Activated gamma-delta T cell treated with Interleukin-2 at 50 U/mL for 16 hours (primary cell): ENCODE measurements at places on chromosomes 11 and 22.

GRCh38 chr22:40609216-40609615 is 27.3 kb downstream of the MRTFA start:
- DNase-seq: no peak

DNA sequence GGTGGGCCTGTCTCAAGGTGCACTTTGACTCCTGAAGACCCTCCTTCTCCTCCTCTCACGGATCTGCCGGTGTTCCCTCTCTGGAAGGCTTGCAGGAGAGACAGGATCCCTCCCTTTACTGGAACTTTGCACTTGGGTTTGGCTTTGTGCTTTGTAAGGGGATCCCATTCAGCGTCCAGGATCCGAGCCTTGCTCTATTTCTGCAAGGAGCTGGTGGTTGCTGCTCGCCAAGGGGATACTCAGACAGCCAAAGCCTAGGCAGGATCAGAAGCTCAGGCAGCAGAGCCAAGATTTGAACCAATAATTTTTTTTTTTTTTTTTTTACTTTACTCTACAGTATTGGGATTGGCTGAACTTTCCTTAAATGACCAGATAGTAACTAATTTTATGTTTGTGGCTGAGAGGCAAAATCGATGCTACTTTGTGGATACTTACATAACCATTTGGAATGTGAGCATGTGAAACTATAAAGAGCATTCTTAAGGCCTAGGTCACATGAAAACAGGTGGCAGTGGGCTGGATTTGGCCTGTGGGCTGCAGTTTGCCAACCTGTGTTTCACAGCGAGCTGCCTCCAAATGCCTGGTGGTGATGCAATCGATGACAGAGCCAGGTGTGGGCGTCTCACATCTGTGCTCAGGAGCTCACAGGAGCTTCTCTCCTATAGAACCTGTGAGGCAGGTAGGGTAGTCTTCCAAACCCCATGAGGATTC is 25.2 kb downstream of the BCR start:
- DNase-seq: no peak

GRCh38 chr11:71164621-71165020 is 87.8 kb downstream of the SHANK2 start:
- no peak for DNase-seq

DNA sequence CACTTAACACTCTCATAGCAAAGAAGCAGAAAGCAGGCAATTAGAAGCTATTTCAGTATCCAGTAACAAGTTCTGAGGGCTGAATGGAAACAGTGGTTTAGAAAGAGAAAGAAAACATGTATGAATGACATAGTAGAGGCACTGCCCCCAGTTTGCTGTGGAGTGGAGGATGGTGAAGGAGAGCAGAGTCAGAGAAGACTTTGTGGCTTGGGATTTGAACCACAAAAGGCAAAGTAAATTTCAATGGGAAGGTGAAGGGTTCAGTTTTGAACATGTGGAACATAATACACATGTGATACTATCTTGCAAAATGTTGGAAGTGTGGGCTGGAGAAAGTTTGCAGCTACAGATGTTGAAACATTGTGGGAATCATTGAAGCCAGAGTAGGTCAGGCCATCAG is 81.4 kb downstream of the SNX19 start:
- DNase-seq: no peak

- DNase-seq: peak; percentile 19
Measured at GRCh38 chr22:45583504-45583903, 80.8 kb downstream of the FBLN1 start.

DNA sequence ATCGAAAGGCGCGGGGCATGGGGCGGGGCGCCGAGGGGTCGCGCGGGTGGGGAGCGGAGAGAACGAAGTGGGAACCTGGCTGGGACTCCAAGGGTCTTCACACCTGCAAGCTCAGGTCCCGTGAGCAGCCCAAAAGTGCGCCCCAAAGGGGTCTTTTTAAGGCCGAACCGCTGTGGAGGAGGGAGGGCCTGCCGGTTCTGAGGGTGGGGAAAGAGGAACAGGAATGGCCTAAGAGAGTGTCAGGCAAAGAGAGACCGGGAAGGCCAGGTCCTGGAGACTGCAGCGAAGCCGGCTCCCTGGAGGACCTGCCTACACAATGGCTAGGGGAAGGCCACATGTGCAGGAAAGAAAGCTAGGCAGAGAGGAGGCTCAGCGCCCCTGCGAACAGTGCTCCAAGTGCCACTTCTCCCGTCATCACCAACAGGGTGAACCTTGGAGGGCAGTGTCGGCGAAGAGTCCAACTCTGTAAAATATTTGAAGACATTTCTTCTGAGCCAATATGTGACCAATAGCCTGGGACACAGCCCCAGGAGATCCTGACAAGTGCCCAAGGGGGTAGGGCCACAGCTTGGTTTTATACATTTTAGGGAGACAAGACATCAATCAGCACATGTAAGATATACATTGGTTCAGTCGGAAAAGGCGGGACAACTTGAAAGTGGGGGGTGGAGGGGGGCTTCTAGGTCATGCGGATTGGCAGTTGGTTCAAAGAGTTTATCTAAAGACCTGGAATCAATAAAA is 710 bp upstream of the DGCR2 start:
- no peak for DNase-seq

DNA sequence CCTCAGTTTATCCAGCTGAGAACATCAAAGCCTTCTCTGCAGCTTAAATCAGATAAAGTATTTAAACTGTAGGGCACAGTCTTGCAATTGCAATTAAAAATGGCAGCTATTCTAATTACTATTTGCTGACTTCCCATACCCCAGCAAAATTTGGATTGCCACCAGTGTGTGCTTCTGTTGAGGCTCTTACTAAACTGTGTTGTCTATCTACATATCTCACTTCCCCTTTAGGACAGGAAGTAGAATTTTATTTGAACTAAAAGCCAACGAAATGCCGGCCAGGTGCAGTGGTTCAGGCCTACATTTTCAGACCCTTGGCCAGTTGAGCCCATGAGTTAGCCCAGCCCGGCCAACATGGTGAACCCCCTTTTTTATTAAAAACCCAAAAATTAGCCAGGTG is 7.1 kb downstream of the SAA4 start:
- no peak for DNase-seq

DNA sequence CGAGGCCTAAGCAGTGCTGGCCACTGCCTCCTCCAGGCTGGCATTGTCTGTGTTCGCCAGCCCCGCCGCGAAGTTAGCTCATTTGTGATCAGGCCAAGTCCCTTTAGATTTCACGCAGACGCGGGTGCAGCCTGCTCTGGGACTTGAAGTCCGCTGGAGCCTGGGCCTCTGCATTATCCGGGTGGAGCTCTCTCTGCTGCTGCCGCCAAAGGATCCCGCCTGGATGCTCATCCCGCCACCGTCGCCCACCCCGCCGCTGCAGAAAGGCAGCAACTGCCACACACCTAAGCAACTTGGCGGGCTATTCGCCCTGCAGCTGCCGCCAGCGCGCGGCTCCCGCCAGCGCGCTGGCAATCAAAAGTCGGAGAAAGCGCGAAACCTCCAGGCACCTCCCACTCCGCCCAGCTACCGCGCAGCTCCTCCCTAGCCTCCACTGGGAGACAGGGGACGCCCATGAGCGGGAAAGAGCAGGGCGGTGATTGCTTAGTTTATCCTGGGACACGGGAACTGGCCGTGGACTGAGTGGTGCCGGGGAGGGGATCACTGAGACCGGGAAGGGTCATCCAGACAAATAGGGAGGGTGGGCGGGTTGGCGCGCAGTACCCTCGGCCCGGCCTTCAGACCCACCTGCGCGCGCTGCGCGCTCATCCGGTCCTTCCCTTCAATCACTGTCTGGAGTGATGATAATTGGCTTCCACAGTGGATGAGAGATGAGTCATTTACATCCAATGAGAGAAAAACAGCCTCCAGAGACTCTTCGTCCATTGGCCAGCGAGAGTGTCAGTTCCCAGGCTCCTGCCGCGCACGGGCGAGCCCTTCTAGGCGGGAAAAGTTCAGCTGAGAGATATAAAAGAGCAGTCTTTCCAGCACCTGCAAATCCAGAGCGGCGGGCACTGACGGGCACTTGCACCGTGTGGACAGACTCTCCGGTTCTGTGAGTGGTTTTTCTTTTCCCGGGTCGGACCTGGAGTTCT is at the start of gene FAM111B:
Gene FAM111B (plus strand): TSS at position 875 of the 974 bp plus-strand sequence. CDS start 2,389 bp downstream, outside the sequence.
- peak; percentile 29 for DNase-seq

DNA sequence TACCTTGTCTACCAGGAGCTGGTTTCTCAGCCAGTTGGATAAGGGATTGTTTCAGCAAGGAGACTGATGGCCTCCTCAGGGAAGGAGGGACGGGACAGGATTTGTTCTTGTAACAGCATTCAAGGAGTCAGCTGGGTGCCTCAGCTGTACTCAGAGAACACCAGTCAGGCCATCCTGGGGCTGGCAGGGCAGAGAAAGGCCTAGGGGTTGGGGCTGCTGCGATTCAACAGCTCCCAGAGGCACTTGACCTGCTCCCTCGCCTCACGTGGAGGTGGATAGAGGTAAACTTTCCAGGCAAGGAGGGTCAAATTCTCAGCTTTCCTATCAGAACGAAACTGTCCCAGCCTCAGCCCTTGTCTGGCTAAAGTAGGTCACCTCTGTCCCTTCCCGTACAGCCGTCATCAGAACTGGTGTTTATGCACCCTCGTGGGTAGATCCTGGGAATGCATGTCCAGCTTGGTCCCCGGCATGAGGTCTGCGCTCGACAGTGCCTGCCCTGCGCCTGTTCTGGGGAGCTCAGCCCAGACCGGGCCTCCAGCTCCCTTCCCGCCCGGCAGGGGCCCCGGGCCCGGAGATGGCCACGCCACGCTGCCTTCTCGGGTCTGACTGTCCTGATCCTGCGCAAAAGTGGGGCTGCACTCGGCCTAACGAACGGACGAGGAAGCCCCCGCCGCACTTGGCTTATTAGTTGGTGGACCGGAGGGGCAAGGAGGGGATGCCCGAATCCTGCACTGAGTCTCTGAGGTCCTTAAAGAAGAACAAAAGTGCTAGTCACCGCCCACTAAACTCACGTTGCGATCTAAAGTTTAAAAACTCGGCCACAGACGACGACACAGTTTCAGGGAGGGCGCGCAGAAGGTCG is 762 bp upstream of the CCDC134 start:
- DNase-seq: no peak
